ENCODE measurements at places on chromosomes 3 and 15.

- DNase-seq, result no peak
Measured at GRCh38 chr3:72836923-72837322, 11.3 kb downstream of the SHQ1 start.

DNA sequence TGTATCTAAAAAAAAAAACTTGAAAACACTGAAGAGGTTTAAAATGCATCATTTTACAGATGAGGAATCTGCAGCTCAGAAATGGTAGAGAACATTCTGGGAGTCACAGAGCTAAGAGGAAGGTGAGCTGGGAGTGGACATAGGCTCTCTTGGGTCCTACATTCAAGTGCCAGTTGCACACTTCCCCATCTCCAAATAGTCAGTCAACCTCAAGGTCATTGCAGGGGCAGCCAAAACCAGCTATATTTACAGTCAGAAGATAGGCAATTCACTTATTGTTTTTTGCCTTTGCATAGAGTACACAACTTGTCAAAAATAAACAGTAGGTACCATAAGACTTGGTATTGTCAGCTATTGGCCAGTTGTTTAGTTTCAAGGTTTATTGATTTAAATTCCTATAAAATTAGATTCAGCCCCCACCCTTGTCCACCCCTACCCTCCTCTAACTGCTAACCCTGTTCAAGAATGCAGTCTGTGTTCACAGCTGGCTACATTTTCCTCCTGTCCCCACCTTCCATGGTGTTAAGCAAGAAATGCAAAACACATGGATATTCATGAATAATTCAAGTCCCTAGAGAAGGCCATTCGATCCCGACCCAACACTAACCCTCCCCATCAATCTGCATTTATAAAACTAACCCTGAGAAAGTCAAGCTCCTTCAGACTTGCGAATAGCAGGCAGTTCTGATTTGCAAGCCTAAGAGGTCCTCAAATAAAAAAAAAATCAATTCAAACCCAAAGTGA lies 567.0 kb upstream of the MCTP2 start:
- no peak for DNase-seq

DNA sequence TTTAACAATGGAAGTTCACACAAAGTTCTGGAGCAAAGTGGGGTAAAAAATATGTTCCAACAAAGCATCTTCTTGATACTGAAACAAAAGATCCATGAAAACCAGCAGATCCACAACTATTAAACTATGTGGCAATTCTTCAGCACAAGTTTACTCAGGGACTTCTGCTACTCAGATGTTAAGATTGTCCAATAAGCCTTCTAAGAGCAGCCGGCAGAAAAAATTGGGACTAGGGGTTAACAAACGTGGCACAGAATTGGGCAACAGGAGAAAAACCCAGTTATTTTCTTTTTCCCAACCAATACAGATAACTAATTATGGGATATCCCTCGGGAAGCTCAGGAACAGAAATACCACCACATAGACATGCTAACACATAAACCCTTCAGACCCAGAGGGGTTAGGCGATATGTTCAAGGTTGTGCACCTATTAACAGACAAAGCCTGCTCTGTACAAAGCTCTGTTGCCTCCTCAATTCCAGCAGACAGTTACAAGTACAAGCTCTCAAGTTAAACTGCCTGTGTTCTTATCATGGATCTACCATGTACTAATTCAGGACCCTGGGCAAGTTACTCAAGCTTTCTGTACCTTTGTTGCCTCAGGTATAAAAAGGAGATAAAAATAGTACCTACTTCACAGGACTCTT lies 6.8 kb downstream of the SSR3 start:
- no peak for DNase-seq

DNA sequence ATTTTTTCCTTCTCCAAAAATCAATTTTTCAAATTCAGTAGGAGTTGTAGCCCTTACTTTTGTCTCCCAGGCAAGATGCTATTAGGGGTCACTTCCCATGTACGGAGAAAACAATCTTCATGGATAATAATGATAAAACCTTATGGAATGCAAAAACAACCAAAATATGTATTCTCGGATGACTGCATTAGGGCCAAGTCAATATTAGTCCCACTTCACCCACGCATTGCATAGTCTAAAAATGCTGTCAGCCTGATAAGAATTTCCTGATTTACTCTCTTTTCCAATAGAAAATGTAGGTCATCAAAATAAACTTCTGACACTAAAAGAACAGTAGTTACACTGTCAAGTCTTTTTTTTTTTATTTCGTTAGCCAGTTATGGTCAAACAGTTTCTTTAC lies 2.7 kb downstream of the VGLL3 start:
- DNase-seq, result no peak

- no peak for DNase-seq
Measured at GRCh38 chr3:155428563-155428962, 135.1 kb upstream of the STRIT1 start.

DNA sequence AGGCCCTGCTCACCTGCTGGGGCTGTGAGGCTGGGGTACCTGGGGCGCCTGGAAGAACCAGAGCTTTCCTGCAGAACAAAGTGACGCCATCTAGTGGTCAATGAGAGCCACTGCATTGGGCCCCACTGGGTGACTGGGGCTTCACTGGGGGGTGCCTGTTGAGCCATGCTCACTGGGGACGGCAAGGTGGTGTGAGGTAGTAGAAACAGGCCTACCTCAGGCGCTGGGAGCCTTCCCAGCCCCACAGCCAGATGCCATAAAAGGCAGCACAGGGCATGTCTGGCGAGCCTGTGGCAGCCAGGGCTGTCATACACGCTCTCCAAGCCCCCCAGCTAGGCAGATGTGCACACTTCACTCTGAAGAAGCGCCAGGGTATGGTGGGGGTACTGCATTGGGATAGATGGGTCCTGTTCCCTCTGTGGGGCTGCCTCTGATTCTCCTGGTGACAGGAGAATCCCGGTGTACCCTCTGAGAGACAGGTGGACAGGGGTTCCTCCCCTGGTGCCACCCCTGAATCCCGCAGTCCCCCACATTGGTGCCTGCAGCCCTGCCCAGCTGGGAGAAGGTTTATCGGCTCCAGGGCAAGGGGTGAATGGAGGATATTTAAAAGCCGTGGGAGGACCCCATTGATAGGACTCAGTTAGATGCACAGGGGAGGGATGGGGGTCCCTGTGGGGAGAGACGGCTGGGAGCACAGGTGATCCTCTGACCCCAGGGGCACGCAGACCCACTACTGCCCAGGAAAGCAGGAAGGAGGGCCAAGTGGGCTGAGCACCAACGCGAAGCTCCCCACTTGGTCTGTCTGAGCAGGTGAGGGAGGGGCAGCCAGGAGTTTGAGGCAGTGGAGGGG lies 178.8 kb downstream of the NSMCE3 start:
- peak; percentile 15 for DNase-seq

DNA sequence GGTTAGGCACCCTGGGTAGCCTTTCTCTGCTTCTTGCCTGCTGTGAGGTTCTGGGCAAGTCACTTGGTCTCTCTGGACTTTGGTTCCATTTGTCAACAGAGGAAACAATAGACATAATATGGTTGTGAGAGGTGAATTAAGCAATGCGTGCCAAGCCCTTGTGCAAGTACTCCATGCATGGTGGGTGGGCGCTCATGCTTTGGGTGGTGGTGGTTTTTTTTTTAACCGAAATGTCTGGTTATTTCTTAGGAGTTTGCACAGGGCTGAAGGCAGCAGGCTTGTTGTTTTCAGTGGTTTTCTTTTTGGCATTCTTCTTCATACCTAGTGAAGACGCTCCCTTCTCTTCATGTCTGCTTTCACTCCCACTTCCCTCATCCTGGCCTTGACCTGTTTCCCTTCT lies 84.2 kb upstream of the LRTM1 start:
- DNase-seq, result no peak

DNA sequence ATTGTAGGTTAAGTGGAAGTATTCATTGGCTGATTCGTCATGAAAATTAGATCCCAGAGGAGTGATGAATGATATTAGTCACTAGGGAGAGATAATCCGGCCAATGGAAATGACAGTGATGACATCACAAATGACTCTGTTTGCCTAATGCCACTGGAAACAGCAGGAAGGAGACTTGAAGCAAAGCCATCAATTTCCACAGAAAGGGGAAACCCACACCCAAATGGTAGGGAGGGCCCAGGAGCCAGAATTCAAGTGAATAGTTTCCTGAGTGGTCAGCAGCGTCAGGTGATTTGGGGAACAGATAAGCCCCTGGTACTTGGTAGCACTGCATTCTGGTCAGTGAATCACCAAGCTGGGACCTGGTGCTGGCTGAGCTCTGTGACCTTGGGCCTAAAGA lies 3.3 kb upstream of the ADAMTS9 start:
- no peak for DNase-seq

GRCh38 chr3:171339598-171339997 lies 120.6 kb downstream of the TNIK start:
- no peak for DNase-seq

DNA sequence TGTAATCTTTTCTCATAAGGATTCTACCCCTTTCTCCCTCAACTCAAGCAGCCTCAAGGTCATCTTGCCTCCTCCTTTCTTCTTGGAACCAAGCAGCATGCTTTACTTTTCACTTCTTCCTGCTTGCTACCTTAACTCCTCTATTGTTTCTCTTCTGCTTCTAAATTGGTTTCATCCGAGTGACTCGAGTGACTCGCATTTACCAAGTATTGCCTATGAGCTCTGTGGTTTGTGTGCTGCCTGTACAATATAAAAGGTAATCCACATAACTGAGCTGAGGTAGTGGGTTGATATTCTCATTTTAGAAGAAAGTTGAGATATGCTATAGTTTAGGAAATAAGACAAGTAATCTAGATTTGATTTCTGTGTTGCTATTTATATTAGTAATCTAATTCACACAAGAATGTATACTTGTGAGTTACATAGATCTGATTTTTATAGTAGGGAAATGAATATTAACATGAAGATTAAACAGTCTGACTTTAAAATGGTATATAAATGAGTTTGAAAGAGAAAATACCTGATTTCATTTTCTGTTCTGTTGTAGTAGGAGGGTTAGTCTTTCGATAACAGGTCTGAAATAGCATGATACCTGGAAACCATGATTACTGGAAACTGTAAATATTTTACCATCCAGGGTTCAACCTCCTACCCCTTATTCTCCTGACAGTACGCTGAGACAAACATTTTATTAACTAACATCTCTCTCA lies 5.5 kb downstream of the HHLA2 start:
- DNase-seq, result no peak

- DNase-seq, result no peak
Measured at GRCh38 chr3:123148772-123149171, 53.0 kb upstream of the SEC22A start.

- no peak for DNase-seq
Measured at GRCh38 chr3:108099679-108100428, 9.0 kb upstream of the CD47 start.

GRCh38 chr3:143548861-143549497 lies 299.3 kb downstream of the SLC9A9 start:
- DNase-seq, result no peak

DNA sequence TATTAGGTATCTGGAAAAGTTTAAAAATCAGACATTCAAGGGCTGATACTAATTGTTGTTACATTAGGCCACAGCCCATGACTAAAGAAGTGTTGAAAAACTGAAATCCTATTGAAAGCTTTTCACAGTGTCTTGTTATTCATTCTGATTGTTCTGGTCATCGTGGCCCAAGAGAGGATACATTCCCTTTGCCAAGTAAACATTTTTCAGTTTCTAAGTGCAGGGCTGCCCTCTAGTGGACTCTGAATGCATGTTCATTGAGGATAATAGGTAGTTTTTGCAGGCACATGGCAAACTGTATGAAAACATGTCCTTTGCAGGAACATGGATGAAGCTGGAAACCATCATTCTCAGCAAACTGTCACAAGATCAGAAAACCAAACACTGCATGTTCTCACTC lies 181.1 kb downstream of the MYRIP start:
- no peak for DNase-seq

DNA sequence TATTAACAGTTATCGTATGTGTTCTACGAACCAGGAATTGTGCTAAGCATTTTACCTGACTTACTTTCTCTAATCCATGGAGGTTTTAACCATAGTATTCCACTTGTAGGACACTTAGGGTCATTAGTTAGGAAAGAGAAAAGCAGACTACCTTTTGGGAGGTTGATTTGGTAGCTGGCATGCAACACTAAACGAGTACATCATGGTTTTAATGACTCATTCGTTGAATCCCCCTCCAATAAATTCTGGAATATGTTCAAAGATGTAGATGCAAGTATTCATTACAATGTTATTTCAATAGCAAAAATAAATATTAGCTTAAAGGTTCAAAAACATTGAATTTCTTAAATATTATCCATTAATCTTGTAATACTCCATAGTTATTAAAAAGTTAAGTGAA lies 162.5 kb downstream of the FMN1 start:
- no peak for DNase-seq

DNA sequence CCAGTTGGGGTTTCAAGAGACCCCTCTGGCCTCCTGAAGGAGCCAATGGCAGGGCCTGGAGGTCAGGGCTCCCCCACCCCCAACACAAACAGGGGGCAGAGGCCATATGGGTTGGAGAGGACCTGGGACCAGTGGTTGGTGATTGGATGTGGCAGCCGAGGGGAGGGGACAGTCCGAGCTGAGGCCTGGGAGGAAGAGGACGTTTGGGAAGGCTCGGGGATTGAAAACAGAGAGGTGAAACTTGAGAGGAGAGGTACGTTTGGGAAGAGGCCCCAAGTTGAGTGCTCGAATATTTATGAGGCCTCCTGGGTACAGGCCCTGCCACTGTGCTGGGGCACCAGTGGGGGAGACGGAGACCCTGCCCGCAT lies 53.7 kb downstream of the DNAJB8 start:
- no peak for DNase-seq

- no peak for DNase-seq
Measured at GRCh38 chr3:117610156-117610555, 900.6 kb downstream of the TUSC7 start.

- DNase-seq, result no peak
Measured at GRCh38 chr3:58557491-58557890, 19.7 kb downstream of the FAM107A start.

GRCh38 chr3:138862531-138862923 lies 27.8 kb upstream of the PIK3CB start:
- DNase-seq, result no peak

DNA sequence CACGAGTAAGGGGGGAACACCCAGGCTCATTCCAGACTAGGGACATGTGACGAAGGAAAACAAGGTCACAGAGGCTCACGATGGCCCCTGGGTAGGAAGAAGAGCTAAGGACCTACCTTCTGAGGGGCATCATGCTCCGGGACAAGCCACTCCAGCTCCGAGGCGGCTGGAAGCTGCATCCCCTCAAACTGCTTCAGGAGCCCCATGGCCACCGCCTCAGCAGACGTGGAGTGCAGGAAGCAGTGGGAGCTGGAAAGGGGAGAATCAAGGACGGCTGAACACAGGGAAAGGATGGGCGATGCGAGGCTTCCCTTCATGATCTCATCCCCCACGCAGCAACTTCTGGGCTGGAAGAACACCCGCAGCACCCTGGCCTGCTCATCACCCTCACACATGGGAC lies 53.5 kb downstream of the RUBCN start:
- DNase-seq, result no peak

GRCh38 chr15:40936234-40936708 lies 7.1 kb downstream of the DLL4 start:
- DNase-seq, result no peak

DNA sequence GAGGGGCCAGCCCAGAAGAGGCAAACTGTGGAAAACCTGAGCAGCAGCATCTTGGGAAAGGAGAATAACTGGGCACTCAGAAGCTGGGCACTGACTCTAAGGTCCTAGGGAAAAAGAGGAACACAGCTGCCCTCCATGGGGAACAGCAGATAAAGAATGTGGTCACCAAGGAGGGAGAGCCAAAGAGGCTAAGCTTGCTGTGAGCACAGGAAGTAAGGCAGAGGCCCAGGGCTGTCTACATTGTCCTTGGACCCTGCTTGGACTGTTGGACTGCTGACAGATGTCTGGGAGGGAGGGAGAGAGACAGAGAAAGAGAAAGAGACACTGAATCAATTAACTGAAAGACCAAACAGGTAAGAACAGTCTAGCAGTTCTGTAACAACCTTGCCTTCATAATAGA lies 4.5 kb upstream of the MNS1 start:
- DNase-seq, result no peak

- no peak for DNase-seq
Measured at GRCh38 chr3:11288786-11289637, 16.8 kb downstream of the ATG7 start.
